Endodermal cell (in vitro differentiated cells): ENCODE measurements at places on chromosomes 4 and X.

DNA sequence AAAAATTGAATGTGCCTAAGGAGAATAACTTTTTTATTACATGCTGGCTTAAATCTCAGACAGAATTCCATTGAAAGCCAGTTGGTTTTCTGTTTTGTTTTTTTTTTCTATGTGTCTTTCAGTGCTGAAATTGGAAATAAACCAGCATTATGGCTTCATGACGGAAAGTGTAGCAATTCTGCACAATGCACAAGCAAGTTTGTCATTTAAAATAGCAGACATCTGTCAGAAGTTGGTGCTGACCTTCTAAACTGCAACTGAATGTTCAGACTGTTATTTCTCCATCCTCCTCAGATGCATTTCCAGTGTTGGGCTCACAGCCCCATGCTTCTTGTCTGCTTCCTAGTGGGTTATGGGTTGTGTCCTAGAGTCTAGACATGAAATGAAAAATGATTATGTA, 107.2 kb upstream of the LIMCH1 start:
- no peak for DNase-seq

GRCh38 chr4:150135134-150135772, 57.0 kb downstream of the DCLK2 start:
- DNase-seq = no peak

- no peak for DNase-seq
Measured at GRCh38 chr4:149584722-149585121, 230.9 kb downstream of the IQCM start.

DNA sequence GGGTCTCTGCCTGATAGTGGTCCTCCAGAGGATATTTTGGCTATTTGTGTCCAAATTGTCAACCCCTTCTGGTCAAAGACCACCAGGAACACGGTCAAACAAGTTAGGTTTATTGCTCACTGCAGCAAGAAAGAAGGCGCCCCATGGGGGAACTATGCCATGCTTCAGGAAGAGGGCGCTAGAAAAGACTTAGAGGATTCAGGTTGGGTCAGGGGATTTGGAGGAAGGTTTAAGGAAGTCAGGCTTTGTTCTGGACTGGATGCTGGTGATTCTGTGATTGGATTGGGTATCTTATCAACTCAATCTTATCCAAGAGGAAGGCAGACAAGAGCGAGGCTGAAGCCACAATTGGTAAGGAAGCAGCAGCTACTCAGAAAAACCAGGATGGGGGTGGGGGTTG, 14.3 kb upstream of the ELF4 start:
- DNase-seq = no peak

DNA sequence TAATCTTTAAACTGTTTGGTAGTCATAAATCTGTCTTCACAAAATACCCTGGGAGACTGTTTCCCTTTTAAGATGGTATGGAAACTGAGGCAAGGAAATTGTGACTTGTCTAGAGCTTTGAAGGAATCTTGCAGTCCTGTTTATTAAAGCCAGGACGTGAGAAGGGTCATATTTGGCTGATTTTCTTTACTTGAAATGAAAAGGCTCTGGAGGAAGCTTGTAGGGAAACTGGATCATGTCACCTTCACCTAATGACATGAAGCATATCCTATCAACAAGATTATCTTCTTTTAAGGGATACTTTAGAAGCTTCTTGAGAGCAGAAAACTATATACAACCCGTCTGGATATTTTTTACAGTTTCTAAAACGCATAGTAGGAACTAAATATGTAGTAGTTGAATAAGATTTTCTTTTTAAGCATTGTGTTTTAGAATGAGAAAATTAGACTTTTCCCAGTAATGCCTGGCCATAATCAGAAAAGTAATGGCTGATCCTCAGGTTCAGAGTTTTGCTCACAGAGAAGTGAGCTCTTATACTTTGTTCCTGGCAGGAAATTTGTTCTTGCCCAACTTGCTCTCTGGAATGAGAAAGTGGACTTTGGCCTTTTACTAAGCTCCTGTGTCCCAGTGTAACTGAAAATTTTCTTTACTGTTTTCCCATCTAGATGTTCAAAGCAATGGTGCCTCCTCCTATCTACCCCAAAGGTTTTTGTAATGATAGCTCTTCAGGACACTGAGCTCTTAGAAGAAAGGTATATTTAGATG, 136.8 kb upstream of the AFF2 start:
- DNase-seq = no peak

- no peak for DNase-seq
Measured at GRCh38 chr4:118784776-118785175, 51.1 kb downstream of the SEC24D start.

GRCh38 chrX:117196481-117196880, 733.7 kb upstream of the CT83 start:
- DNase-seq = peak; percentile 78

- DNase-seq = no peak
Measured at GRCh38 chr4:62528874-62529273, 1328.7 kb downstream of the ADGRL3 start.

GRCh38 chr4:132709056-132709455, 440.0 kb upstream of the PCDH10 start:
- DNase-seq = no peak

- DNase-seq = no peak
Measured at GRCh38 chr4:104128031-104128849, 366.5 kb downstream of the CXXC4 start.

- DNase-seq = no peak
Measured at GRCh38 chr4:79227860-79228259, 98.0 kb downstream of the NAA11 start.

DNA sequence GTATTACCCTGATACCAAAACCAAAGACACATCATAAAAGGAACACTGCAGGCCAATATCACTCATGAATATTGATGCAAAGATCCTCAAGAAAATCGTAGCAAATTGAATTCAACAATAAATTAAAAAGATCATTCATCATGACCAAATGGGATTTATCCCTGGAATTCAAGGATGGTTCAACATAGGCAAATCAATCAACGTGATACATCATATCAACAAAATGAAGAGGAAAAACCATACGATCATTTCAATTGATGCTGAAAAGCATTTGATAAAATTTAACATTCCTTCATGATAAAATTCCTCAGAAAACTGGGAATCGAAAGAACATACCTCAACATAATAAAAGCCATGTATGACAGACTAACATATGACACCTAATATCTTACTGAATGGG, 52.7 kb upstream of the STARD8 start:
- DNase-seq = no peak

DNA sequence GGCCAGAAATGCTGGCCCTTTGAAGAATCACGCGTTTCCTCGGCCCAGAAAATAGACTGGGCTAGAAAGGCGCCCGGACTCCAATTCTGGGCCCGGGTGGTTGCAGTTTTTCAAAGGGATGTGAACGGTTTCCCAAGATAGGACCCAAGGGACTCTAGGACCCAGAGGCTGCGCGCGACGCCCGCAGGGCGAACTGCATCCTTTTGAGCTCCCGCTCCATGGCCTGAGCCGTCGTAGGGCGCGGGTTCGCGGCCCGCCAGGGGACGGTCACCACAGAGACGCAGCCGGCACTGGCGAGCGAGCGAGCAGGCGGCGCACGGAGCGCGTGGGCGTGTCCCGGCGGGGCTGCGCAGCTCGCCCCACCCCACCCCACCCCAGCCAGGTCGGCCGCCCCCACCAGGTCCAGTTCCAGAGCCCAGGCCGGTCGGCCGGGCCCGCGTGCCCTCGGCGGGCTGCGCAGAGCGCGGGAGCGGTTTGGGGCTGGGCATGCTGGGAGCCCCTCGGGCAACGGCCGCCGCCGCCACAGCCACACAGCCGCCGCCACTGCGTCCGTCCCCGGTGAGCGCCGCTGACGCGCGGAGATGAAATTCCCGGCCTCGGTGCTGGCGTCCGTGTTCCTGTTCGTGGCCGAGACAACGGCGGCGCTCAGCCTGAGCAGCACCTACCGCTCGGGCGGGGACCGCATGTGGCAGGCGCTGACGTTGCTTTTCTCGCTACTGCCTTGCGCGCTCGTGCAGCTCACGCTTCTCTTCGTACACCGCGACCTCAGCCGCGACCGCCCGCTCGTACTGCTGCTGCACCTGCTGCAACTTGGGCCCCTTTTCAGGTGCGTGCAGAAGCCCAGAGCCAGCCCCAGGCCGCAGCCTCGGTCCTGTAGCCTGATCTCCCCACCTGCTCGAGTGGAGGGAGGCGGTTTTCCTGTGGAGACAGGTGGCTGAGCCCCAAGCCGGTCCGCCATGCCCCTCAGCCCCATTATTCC, at the start of gene XK:
Gene XK (plus strand): TSS at position 411 of the 979 bp plus-strand sequence. CDS start 171 bp downstream, at position 582.
- DNase-seq = peak; percentile 87

DNA sequence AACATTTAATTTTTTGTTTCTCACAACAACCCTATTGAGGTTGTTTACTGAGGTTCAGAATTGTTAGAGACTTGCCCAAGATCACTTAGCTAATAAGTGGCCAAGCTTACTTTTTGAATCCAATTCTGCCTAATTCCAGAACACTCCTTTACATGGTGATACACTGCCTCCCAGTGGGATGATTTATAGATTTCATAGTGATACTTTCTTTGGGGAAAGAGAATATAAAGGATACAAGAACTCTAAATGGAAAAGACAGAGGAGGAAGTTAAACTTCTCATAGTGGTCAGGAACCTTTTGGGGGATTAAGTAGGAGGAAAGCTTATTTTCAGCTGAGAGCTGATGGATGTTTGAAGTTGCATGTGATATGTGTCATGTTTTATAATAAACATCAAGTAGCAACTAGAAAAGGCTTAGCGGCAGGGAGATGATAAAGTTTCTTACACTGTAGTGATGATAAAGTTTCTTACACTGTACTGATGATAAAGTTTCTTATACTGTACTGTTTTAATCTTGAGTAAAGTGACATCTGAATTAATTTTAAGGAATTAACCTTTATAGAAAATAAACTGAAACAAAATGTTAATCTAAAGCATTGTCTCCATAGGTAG, 15.3 kb downstream of the STAG2 start:
- no peak for DNase-seq

- no peak for DNase-seq
Measured at GRCh38 chrX:72540318-72540717, 32.3 kb downstream of the HDAC8 start.

GRCh38 chrX:13489454-13489853, 79.9 kb upstream of the EGFL6 start:
- DNase-seq = no peak

DNA sequence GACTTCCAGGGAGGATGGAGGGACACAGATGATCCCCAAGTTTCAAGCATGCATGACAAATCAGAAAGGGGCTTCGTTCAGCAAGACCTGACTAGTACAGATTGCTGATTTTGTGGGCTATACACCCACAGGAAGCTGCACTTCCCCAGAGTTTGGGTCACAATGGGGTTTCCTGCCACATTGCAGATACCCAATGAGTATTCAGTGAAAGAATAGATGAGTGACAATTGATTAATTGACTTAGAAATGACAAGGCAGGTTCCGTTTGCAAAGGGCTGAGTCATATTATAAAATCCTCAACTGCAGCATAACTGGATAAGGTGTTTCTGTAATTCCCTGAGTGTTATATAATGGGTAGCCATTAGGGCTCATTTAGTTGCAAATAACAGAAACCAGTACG, 146.6 kb upstream of the TBL1X start:
- DNase-seq = no peak

DNA sequence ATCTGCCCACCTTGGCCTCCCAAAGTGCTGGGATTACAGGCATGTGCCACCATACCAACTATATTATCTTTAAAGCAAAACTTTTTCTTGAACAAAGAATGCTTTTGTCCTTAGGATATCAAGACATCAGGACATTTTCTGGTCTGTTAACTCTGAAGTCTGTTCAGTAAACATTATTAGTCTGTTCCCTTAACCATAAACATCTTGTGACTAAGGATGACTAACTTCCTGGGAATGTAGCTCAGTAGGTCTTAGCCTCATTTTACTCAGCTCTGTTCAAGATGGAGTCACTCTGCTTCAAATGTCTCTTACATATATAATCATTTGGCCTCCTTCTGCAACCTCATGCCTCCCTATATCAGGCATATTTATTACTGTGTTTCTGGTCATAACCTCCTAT, 122.9 kb downstream of the UBE2NL start:
- DNase-seq = no peak

DNA sequence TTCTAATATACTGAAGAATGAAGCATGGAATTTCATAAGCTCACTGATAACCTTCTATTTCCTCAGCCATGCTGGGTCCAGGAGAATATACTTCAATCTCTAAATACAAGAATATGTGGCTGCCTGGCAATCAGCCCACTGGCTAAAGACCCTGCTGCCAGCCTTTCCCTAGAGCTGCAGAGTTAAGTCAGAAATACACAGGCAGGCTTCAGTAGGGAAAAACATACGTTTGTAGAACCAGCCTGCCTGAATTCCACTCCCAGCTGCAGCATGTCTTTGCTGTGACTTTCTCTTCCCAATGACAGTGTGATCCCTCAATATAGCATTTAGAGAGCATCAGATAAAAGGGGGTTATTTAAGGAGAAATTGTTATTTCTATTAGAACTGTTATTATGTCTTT, 289.1 kb downstream of the PCDH19 start:
- DNase-seq = no peak

- DNase-seq = no peak
Measured at GRCh38 chrX:150512461-150512901, 55.9 kb upstream of the MTM1 start.

DNA sequence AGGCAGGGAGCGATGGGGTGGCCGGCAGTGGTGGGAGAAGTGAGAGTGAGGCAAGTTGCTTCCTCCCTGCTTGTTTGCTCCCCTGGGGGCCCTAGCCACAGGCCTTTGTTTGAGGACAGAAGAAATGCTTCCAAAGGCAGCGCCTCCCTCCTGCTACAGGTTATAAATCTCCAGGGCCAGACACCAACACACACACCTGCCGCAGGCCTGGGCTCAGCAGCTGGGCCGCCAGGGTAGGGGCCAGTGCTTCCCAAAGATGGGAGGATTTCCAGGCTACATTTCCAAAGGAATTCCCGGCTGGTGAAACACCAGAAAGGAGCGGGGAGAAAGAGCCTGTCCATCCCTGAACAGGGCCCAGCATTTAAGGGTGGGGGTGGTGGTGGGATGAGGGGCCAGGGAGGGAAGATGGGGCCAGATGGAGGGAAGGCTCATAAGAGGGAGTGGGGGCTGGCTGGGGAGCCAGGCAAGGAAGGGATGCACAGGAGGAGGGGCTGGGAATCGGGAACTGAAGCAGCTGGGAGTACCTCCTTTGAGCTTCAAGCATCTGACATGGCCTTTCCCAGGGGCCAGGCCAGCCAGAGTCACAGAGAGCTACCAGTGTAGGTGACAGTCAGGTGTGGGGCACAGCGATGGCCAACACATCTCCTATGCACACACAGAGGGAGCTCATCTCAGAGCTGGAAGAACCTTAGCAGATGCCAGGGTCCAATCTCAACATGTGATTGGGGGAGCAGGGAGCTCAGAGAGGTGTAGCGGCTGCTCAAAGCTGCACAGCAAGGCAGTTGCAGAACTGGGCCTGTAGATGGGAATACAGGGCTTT, 143.9 kb downstream of the PJA1 start:
- peak; percentile 51 for DNase-seq

DNA sequence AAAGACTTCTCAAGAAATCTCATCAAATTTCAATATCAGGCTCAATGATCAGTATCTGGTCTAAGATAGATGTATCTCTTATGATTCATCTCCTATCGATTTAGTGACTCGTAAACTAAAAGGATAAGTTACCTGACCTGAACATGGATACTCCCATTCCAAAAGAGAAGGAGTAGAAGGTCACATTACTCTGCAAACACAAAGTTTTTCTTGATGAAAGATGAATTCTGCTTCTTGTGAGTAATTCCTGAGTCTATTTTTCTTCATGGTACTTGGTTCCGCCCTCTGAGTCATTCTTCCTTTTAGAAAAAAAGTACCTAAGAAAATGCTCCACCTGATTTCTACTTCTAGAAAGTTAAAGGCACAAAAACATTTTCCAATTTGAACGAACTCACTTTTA, 223.1 kb upstream of the SLIT2 start:
- no peak for DNase-seq
